H7 (cell line): ENCODE measurements at places on chromosomes 3 and 15.
A peak's percentile ranks its signal among the peaks of the same experiment; 100 is the strongest.

DNA sequence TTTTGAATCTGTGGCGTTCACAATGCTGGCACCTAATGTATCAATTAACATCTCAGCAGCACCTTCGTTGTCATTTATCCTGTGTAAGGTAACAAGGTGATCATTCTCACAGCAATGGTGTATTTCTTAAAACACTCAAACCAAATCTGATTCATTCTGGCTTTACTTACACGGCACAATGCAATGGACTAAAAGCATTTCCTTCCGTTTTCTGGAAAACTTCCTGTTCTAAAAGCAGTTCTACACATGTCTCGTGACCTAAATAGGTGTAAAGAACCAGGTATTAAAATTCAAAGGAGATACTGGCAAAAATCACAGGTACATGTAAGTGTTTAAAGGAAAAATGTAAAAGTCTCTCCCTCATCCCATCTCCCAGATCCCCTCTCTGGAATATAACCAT is 77.8 kb downstream of the BTD start:
- DNase-seq, result no peak

DNA sequence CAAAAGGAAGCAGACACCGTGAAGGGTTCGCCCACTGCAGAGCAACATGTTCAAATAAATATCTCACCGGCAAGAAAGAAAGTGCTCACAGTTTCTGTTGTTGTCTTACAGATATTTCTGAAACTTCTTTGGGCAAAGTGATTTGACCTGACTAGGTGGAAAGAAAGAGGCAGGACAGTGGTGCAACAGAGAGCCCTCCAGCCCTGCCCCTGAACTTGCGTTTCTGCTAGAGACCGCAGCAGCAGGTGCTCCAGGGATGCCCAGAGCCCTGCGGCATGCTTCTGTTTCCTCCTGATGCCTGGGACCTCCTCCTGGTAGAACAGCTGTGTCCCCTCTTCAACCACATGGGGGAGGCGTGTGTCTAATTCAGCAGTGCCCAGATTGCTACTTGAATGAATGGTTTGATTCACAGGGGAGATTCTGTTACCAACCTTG is 123.4 kb downstream of the ATP10A start:
- peak; percentile 74 for DNase-seq

GRCh38 chr15:25727867-25728600 is 135.1 kb downstream of the ATP10A start:
- DNase-seq, result no peak

GRCh38 chr3:54951405-54951804 is 23.5 kb upstream of the LRTM1 start:
- DNase-seq, result peak; percentile 68

DNA sequence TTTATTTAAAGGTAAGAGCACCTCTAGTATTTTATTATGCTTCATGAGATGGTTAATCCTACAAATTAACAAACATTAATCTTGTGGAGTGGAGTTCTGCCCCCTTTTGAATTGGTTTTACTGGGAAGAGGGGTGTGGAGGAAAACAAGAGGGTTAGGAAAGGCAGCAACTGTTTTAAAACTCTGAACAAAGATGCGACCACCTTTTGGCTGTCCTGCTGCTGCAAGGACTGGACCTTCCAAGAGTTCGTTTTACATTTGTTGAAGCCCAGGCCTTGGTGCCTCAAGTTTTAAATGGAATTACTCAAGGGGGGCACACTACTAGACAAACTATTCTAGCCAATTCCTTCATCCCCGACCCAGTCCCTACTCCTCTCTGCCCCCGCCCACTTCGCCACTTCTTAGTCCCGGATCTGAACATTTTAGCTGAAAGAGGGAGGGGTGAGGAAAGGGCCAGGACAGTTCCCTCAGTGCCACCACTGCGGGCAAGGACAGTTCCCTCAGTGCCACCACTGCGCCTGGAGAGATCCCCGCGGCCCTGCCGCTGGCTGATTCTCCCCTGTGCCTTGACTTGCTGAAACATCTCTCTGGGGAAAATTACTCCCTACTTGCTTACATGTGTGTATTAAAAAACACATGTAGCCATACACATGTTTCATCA is 11.2 kb downstream of the SOX2 start:
- DNase-seq, result peak; percentile 40

- DNase-seq, result peak; percentile 14
Observed at GRCh38 chr15:96585484-96586386, 255.2 kb downstream of the NR2F2 start.

DNA sequence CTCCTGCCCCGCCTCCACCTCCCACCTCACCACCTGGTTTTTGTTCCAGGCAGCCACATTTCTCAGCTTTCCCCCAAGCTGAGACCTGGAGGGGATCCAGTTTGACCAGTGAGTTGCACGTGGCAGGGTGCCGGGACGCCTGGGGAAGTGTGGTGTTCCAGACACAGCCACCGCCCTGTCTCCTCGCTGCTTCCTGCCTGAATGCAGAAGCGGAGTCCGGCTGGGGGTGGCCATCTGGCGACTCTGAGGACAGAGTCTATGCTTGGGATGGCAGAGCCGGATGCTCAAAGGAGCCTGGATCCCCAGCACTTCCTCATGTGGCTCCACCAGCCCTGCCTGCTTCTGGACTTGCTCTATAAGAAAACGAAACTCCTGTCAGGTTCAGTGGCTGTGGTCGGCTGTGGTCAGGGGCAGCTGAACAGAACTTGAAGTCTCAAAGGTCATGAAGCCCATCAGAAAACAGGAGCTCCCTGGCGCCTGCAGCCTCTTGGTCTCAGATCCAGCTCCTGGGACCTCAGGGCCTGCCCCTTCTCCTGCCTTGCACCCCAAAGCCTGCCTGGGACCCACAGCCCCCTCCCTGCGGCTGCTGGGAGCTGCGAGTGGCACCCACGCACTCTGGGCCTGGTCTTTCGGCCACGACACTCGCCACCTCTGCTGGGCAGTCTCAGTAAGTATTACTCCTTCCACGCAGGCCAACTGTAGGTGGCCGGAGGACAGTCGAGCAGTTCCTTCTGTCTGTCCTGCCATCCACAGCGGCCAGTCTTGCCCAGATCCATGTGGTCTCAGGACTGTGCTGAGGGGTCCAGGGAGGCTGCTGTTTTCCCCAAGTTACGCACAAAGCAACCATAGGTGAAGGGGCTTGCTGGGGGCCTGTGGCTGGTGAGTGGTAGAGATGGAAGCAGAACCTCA is 112.8 kb upstream of the MEF2A start:
- peak; percentile 28 for DNase-seq

- no peak for DNase-seq
Observed at GRCh38 chr15:58994906-58995453, 7.5 kb downstream of the RNF111 start.

DNA sequence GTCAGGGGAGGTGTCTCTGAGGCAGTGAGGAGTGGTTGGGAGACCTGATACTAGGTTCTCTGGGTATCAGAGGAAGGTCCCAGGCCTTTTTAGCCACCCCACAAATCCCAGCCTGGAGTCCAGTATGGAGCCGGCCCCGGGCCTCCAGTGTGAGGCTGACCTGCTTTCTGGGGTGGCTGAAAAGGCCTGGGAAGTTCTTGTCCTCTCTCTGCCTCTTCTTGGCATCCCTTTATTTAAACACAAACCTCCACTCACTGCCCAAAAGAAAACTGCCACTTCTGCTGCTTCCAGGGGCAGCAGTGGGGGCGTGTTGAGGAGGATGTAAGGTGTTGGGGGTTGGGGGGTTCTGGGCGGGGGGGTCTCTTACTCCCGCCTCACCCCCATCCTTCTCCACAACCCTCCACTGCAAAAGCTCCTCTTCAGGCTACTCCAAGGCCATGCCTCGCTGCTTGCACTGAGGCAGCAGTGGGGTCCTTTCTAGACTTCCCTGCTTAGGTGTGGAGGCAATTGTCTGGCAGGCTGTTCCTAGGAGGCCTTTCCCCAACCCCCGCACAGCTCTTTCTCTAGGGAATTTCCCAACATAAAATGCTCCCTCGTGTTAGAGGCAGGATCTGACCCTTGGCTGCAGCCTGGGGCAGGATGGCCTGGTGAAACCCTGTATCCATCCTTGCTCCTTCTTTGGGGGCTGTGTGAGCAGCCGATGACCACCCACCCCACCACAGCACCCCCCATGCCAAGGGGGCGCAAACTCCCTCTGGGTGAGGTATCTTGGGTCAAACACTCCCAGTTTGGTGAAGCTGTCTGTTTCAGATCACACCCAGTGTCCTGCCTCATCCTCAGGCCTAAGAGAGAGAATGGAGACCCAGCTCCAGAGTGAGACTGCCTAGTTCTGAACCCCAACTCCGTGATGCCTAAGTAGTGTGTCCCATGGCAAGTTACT is 12.1 kb upstream of the RAD18 start:
- DNase-seq, result no peak

DNA sequence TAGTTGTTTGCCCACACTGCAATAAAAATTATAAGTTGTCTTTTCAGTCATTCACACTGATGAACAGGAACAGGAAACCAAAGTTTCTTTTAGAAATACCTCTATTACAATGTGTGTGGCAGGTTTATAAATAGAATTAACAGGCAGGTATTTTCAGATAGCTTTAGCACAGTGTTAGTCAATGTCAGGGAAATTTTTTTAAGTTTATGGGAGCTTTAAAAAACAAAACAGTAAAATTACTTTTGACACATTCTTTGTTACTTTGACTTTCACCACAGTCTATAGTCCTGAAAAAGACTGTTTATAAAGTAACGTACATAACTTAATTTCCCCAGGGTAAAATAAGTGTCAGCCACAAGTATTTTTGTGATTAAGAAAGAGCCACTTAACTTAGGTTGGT is 38.1 kb downstream of the SERPINI1 start:
- DNase-seq, result no peak

- DNase-seq, result no peak
Observed at GRCh38 chr15:62672268-62672667, 370.3 kb upstream of the TPM1 start.

DNA sequence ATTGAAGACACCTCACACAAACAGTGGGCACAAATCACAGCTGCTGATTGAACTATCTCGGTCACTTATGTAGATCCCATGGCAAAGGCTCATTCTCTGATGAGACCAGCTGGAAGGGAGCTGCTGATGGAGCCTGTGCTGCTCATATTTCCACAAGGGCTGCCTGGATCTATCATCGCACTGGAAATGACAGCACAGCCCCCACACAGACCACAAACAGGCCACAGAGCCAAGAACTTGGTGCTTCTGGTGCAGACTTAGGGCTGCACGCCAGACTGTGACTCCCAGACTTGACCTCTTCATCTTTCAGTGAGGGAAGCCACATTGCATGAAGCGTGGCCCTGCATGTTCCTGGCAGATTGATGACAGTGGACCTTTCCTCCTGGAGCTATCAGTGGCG is 197.6 kb downstream of the MINAR1 start:
- DNase-seq, result no peak

GRCh38 chr3:191592105-191592504 is 131.1 kb downstream of the PYDC2 start:
- DNase-seq, result no peak

DNA sequence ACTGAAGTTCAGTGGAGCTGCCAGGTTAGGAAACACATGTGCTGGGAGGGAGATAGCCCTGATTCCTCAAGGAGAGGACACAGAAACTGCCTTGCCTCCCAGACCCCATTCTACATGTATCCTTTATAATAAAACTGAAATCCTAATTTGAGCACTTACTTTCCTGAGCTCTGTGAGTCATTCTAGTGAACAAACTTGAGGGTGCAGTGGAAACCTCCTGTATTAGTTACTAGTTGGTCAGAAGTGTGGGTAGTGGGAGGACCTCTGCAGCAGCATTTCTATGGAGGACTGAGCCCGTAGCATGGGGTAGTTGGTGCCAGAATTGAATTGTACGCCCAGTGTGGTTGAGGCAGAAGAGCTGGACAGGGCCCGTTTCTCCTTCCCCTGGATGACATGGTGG is 23.9 kb downstream of the ATP1B3 start:
- no peak for DNase-seq

- DNase-seq, result no peak
Observed at GRCh38 chr3:159210336-159210735, 408.5 kb downstream of the MFSD1 start.

GRCh38 chr15:40825661-40826422 is 2.7 kb downstream of the PPP1R14D start:
- DNase-seq, result no peak

GRCh38 chr3:48018841-48019240 is 2.6 kb upstream of the MAP4 start:
- no peak for DNase-seq

GRCh38 chr3:126555795-126556636 is 2.7 kb downstream of the C3orf22 start:
- peak; percentile 39 for DNase-seq

GRCh38 chr3:12759693-12760565 is 870 bp upstream of the TMEM40 start:
- no peak for DNase-seq

DNA sequence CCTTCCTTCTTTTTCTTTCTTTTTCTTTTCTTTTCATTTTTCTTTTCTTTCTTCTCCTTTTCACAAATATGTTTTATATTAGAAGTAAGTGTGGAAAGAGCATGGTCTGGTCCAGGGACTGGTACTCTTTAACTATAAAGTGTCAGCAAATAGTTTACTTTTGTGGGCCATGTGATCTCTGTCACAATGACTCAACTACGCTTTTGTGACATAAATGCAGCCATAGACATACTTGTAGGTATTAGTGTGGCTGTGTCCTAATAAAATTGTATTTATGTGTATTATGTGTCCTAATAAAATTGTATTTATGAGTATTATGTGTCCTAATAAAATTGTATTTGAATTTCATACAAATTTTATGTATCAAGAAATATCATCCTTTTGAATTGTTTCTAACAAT is 749.1 kb upstream of the ARPP21 start:
- DNase-seq, result no peak

DNA sequence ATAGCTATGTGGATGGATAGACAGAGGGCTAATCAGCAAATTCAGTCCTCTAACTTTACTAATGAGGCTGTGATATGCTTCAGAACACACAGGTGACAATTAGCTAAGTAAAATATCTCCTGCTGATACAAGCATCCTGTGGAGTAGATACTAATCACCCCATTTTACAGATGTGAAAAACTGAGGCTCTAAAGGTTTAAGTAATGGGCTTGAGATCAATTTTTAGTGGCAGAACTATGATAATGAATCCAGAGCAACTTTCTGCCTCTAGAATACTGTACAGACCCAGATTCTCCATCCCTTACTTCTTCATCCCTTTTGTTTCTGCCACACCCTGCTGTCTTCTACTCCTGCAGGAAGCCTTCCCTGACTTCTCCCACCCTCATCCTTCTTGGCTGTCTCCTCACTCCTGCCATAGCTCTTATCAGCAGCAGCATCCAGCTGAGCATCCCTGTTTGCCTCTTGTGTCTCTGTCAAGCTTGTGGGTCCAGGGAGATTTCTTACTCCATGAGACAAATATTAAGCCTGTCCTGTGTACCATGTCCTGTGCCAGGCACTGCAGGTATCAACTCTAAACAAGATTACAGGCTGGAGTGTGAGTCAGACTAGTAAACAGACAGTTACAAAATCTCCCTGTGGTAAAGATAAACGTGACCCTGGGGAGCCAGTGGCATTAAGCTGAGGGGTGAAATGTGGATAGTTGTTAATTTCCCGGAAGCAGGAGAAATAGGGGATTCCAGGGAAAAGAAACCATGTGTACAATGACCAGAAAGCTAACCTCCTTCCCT is 39.2 kb downstream of the SLC6A11 start:
- no peak for DNase-seq
